Hematopoietic multipotent progenitor cell treated with erythropoietin and hydrocortisone succinate and interleukin-3 and kit ligand, for 15 days (in vitro differentiated cells): ENCODE measurements at places on chromosomes 3 and 15.

DNA sequence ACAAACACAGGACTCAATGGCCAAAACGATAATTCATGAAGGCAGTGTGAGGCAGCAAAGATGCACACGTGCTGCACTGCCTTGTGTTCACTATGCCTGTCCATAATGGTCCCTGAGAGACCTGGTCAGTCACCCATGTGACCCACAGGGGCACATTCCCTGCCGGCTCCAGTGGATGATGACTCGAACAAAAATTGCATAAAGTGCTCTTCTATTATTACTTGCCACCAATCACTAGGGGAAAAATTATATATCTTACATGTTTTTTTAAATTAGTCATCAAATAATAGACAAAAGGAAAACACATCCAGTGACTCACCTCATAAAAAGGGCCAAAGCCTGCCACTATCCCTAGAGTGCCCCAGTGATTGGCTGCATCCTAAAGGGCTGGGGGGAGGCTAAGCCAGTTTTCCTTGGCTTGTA lies 47.5 kb downstream of the UBP1 start:
- DNase-seq: no peak

GRCh38 chr15:92958105-92958504 lies 58.0 kb downstream of the CHD2 start:
- DNase-seq: no peak

DNA sequence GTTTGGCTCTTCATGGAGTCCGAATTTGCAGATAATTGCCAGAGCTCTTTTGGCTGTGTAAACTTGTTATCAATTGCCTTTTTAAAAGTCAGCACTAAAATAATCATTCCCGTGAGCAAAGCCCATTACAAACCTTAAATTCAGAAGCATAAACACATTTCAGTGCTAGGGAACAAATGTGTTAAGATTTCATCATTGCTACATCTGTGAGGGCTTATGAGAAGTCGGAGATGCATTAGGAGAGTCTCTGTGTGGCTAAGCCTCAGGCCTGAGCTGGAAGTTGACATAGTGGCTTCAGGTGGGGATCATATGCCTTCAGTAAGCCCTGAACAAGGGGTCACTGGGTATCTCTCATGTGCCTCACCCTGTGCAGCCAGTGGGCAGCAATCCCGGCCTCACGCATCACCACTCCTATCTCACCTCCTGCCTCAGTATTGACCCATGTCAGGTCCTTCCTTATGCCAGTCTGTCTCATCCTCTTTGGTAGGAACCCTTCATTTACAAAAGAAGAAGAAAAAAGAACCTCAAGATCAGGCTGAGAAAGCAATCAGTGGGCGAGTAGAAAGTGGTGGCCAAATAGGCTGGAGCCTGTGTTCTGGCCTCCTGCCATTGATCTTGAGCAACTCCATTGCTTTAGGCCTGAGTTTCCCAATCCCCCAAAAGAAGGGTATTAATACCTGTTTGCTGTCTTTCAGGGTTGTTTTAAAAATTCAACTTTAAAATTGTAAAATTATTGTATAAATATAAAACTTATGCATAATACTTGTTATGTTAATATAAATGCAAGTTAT lies 233.5 kb downstream of the IL20RB start:
- no peak for DNase-seq

- DNase-seq: no peak
Observed at GRCh38 chr3:111741181-111741580, 117.9 kb upstream of the PHLDB2 start.

DNA sequence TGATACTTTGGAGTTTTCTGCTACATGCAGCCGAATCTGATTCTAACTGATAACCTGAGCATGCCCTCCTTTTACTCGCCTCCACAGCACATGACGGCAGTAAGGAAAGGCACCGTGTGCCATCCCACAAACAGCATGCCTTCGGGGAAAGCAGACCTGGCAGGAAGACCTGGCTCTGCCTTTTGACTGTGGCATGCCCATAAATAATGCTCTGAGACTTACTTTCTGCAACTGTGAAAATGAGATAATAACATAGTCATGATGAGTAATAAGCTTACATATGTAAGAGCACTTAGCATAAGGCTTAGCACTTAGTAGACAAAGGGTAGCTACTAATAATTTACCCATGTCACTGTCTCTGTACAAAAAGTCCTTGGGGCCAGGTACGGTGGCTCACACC lies 32.9 kb downstream of the MTHFS start:
- no peak for DNase-seq

DNA sequence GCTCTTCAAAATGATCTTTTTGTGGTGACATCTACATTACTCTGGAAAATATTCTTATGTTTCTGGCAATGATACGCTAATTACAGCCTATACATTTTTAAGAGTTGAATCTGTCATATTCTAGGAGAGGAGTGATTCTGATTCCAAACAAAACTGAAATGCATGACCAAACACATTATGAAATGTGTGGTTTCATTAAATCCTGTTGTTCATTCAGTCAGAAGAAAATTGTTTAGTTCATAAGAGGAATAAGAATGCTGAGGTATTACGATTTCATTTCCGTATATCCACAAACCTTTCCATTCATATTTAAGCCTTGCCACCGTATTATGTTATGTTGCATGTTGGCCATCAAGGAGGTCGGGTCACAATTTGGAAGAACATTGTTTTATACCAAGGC lies 345.1 kb downstream of the FEZF2 start:
- DNase-seq: no peak

DNA sequence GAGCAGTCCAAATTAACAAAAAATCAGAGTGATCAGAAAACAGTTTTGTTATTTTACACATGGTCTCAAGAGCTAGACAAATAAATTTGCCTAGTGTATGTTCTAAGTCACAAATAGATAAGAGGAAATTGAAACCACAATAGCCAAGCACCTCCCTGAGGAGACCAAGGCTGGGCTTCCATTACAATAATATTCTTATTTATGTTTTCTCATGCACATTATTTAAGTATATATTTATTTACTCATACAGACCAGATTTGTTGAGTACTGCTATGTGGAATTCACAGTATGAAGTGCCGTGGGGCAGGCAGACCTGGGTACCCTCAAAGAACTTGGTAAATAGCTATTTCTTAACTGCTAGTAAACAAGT lies 242.3 kb upstream of the ICE2 start:
- DNase-seq: no peak

- DNase-seq: no peak
Observed at GRCh38 chr3:152301745-152302181, 33.0 kb downstream of the MBNL1 start.

DNA sequence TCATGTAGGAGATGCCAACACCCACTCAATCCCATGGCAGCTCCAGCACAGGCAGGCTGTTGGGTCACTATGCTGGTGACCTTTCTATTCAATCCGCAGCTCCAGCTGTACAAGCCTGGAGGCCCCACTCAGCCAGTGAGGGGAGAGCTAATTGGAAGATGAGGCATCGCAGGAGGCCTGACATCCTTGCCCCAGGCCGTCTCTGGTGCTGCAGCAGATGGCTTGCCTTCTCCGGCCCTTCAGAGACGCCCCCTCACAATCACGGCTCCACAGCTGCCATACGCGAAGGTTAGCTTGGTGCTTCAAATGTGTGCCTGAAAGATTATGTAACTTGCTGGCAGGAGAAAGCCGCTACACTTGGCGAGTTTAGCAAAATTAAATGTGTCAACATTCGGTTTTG lies 104.2 kb upstream of the CLSTN2 start:
- no peak for DNase-seq

DNA sequence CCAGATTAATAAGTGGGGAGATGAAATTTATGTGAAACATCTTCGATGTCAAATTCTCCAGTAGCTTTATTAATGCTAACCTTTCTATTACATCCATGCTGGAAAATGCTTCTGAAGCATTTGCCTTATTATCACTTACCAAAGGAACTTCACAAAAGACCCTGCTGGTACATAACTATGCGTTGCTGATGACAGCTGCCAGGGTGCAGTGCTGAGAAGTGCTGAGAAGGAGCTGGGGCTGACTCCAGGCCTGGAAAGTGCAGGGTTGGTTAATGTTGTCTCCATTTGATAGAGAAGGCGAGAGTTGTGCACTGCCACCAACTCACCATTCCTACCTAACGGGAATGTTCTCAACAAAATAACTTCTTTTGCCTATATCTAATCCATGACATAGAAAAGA lies 736.0 kb upstream of the NR2F2 start:
- DNase-seq: no peak

- DNase-seq: no peak
Observed at GRCh38 chr3:169026543-169027182, 636.8 kb downstream of the MECOM start.

- DNase-seq: no peak
Observed at GRCh38 chr3:102141928-102142239, 292.6 kb downstream of the NFKBIZ start.

- no peak for DNase-seq
Observed at GRCh38 chr3:149765762-149766334, 13.6 kb upstream of the COMMD2 start.

DNA sequence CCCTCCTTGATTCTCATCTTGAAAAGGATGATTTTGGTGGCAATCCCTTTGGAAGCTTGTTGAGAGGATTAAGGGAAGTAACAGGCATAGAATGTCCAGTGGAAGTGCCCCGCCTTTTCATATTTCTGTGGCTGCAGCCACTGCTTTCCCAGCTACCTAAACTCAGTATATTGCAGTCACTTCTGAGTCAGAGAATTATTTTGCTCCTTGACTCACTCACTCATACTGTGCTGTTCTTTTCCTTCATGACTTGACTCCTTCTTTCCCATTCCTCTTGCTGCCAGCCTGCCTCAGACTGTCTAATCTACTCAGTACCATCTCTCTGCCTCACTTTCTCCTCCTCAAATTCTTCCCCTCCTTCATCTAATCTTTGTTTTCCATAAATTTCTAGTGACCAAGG lies 26.5 kb upstream of the POLR2M start:
- DNase-seq: no peak

GRCh38 chr3:71905426-71905825 lies 120.5 kb upstream of the PROK2 start:
- DNase-seq: no peak

DNA sequence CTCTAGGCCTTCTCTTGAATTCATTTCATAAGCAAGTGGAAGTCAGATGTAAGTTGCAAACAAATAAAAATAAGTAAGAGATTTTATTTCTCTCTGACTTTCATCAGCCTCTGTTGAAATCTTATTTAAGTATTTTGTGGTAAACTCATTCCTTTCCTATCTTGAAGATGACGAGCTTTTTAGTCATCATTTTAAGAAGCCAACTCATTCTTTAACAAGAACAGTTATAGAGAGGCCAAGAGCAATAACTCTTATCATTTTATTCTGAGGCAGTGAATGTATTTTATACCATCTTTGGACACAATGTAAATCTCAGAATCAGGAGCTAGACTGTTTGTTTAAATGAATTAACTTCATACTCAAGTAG lies 147.5 kb upstream of the MBNL1 start:
- no peak for DNase-seq

DNA sequence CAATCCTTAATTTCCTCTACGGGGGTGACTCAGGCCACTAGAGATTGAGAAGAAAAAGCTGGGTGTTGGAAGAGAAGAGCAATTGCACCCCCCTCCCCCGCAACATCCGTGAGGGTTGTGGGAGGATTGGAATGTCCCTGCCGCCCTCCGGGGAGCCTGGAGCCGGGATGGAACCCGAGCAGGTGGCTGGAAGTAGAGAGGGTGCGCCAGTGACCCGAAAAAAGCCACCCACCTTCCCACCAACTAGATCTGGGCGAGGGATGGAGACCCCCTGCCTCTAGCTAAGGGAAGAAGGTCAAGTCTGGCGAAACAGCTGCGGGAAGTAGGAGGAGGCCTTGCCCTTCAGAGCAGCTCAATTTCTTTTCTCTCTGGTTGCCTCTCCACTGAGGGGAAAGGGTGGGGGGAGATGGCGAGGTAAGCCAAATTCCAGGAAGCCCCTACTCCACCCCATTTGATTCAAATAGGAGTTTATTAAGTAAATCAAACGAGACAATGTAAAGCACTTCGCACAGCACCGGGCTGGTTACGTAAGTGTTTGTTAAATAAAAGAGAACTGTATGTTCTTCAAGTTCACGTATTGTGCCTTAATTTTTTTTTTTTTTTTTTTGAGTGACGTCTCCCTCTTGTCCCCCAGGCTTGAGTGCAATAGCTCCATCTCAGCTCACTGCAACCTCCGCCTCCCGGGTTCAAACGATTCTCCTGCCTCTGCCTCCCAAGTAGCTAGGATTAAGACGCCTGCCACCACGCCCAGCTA lies 1.1 kb upstream of the WWTR1 start:
- DNase-seq: no peak

DNA sequence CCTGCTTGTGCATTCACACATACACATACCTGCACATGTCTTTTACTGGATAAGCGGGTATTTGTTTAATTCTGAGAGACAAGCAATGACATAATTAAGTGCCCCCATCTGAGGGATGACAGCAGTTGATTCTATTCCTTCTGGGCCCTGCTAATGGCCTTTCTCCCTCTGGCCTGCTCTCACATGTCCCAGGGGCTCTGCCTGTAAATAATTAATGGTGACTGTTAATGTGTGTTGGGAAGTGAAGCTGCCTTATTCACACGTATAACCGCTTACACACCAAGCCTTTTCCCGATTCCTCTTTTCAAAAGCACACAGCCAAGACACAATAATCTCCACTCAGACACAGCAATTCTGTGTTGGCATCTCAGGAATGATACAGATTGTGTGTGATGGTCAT lies 47.8 kb downstream of the LRRK1 start:
- no peak for DNase-seq

DNA sequence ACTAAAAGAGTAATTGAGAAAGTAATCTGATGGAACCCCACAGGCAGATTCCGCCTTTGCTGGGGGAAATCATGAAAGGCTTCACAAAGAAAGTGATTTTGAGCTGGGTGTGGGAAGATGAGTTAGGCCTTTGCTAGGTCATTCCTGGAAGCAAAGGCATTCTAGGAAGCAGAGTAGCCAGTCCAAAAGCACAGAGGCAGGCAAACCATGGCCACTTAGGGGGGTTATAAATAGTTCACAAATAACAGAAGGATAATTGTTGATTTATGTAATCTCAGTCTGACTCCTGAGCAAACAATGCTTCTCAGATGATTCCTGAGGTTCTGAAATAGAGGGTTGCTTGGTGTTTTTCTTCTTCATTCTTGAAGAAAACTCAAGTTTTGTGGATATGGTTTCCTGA lies 576.3 kb downstream of the NTRK3 start:
- no peak for DNase-seq

DNA sequence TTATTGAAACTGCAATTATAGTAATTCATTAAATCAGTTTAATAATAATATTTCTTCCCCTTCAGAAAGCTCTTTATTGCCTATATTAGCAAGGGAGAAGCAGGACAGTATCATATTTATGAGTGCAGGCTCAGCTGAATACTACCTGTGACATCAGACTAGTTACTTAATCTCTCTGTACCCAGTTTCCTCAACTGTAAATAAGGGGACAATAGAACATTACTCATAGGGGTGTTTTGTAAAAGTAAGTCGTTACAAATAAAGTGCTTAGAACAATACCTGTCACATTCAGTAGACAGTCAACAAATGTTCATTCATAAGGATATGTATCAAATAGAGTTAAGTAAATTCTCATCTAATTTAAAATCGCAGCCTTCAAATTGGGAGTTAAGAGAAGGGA lies 12.1 kb upstream of the VPS39 start:
- DNase-seq: no peak

DNA sequence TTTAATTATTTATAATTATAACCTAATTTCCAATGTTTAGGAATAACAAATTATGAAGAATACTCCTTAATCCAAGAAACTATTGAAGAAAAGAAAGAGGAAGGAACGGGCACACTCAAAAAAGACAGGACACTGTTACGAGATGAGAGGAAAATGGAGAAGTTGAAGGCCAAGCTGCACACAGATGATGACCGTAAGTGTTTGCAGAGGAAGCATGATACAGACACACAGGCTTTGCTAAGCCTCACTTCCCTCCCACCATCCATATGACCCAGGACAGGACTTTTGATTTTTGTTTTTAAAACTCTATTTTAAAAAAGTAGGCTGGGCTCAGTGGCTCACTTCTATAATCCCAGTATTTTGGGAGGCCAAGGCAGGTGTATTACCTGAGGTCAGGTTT lies 389.4 kb upstream of the TPM1 start:
- no peak for DNase-seq
